ENCODE measurements at places on chromosomes 2 and 18.

DNA sequence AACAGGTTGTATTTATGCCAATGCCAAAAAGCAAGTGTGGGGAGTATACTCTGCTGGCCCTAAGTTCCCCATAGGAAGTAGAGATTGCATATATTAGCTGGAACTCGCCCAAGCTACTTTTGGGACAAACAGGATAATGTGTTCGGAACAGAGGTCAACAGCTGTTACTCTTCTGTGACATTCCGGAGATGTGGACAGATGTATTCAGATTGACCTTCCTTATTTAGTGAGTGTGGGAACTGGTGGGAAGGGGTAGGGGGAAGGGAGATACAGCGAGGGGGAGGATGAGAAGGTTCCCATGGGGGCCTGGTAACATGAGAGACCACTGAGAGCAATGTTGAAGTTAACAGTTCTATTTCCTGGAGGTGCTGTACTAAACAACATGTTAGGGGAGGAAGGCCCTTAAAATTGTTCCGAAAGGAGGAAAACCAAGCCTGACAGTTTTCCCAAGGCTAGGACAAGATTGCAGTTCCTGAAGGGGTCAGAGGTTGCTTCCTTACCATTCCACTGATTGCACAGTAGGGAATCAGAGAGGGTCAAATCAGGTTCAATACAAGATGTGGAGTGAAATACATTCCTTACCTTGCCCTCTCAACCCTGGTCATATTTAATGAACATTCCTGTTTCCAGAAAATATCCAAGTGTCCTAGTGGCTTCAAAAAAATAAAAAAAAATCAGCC lies 14.3 kb upstream of the CD28 start:
- DNase-seq = no peak

DNA sequence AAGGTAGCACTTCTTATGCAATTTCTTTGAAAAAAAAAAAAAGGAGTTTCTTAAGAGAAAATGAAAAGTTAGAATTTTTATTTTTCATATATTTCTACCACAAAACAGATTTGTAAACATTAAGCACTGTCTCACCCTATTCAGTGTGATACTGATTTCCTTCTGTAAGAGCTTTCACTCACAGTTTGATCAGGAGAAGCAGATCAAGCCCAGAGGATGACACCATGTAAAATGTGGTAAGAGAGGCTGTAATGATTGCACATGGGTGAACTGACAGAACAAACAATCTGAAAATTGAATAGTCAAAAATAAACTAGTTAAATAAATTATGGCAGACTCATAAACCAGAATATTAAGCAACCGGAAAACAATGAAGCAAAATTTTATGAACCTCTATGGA lies 54.5 kb downstream of the MEMO1 start:
- DNase-seq = no peak

- DNase-seq = no peak
Observed at GRCh38 chr2:127195140-127196074, 24.7 kb downstream of the CYP27C1 start.

DNA sequence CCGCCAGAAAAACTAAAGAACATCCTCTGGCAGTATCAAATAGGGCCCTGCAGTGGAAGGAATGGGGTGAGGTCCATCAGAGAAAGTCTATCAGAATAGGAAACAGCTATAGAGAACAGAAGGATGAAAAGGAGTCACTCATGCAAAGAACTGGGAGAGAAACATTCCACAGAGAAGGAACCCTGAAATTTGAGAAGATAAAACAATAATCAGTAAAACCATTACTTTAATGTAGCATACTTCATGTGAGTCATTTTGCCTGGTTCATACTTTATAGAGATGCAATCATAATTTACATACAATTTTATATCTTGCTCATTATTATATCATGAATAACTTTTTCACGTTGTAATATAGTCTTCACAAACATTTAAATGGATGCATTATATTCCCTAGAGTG lies 402.2 kb downstream of the NCKAP5 start:
- no peak for DNase-seq

DNA sequence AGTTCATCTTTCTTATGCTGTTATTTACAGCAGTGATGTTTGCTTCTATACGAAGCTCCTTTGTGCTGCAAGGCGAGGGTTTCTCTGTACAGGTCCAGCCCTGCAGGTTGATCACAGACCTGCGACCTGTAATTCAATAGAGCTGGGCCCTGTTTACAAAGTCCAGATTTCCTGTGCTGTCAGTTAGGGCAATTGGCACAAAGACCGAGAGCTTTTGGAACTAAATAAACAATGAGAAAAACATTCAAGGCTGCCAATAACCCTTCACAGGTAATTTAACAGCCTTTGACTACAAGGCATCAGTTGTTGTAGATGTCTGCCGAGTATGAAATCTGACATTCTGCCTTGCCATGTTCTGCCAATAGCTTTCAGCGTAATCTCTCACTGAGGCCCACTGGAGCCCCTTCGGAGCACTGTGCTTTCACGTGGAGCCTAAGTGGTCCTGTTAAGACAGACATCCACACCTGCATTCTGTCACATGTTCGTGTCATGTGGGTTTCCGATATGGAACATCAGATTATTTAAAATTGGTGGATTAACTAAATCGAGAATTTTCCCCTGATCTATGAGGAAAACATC lies 232.5 kb downstream of the PTGR3 start:
- no peak for DNase-seq
